ENCODE measurements at places on chromosomes 6 and 20.

GRCh38 chr6:78605909-78606446 is 261.4 kb upstream of the IRAK1BP1 start:
- DNase-seq, result no peak

DNA sequence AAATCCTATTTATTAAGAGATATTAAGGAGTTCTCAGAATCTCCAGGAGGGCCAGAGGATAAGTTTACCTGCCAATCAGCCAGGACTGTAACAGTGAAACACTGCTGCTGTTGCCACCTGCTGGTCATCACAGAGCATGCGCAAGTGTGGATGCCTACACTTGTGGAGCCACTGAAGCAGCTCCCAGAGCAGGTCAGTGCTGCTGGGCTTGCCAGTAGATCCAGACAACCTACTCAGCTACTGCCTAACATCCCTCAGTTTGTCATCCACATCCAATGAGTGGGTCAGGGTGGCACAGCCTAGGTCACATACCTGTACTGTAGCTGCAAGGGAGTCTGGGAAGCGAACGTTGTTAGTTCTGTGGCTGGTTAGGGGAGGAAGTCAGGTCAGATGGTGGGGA is 18.3 kb upstream of the NHSL1 start:
- DNase-seq, result peak; percentile 25

GRCh38 chr6:147560670-147561069 is 52.2 kb downstream of the SAMD5 start:
- no peak for DNase-seq

DNA sequence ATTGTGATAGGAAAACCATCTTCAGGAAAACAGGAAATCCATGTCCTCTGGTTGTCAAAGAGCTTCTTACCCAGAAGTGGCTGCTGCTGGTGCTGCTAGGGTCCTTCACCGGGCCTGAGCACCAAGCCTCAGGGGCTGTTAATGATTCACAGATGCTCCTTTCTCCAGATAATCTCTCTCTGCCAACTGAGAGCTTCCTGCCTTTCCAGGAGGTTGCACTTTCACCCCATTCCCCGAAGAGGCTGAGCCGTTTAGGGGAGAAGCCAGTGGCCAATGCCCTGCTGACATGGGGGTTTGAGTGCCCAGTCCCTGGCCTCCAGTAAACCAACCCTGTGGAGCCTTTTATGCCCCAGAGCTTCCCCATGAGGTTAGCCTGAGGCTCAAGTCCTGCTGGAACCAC is 122.4 kb downstream of the CBLN4 start:
- DNase-seq, result no peak

DNA sequence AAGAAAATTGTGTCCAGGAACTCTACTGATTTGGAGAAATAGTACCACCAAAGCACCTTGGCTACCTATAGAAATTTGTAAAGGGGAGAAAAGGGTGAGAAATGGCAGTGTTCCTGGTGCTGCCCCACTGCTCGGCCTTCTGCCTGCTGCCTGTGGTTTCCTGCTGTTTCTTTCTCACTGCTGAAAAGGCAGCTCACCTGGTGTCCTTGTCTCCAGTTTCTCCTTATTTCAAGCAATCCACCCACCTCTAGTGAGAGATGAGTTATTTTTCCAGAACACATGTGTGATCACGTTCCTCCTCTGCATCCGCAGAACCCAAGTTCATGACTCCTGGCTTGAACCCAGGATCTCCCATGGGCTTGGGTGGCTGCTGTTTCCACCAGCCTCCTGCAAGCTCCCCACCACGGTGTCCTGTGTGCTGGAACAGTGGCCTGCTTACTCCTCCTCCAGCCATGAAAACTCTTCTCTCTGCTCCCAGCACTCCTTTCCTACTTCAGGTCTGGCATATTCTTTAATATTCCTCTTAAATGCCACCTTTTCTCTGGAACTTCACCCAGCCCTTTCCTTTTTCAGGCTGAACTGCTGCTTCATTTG is 48.9 kb downstream of the ELOVL2 start:
- no peak for DNase-seq

GRCh38 chr6:20600831-20601230 is 66.6 kb downstream of the CDKAL1 start:
- no peak for DNase-seq

DNA sequence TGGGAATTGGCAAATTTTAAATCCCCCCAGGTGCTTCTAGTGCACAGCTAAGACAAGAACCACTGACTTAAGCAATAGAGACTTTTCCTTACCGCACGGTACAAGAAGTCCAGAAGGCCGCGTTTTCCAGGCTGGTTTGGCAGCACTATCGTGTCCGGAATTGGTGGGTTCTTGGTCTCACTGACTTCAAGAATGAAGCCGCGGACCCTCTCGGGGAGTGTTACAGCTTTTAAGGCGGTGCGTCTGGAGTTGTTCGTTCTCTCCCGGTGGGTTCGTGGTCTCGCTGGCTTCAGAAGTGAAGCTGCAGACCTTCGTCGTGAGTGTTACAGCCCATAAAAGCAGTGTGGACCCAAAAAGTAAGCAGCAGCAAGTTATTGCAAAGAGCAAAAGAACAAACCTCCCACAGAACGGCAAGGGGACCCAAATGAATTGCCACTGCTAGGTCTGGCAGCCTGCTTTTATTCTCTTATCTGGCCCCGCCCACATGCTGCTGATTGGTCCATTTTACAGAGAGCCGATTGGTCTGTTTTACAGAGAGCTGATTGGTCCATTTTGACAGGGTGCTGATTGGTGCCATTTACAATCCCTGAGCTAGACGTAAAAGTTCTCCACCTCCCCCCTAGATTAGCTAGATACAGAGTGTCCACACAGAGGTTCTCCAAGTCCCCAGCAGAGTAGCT is 264.5 kb downstream of the PREX1 start:
- no peak for DNase-seq

DNA sequence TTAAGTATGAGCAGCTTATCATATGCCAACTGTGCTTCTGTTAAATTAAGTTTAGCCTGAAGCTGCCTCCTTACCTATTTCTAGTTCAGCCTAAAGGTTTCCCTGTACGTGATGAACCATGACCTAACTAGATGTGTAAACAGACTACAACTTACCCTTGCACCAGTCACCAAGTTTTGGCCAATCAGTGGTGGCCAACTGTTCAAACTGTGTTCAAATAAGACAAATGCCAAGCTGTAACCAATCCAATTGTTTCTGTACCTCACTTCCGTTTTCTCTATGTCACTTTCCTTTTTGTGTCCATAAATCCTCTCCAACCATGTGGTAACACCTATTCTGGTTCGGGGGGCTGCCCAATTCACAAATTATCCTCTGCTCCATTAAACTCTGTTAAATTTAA is 6.0 kb upstream of the SLC2A10 start:
- no peak for DNase-seq

- DNase-seq, result no peak
These were observed 53.3 kb downstream of the TNFRSF21 start for GRCh38 chr6:47256361-47256760.

- DNase-seq, result peak; percentile 81
These were observed 40.5 kb downstream of the PIM1 start for GRCh38 chr6:37210313-37210968.

DNA sequence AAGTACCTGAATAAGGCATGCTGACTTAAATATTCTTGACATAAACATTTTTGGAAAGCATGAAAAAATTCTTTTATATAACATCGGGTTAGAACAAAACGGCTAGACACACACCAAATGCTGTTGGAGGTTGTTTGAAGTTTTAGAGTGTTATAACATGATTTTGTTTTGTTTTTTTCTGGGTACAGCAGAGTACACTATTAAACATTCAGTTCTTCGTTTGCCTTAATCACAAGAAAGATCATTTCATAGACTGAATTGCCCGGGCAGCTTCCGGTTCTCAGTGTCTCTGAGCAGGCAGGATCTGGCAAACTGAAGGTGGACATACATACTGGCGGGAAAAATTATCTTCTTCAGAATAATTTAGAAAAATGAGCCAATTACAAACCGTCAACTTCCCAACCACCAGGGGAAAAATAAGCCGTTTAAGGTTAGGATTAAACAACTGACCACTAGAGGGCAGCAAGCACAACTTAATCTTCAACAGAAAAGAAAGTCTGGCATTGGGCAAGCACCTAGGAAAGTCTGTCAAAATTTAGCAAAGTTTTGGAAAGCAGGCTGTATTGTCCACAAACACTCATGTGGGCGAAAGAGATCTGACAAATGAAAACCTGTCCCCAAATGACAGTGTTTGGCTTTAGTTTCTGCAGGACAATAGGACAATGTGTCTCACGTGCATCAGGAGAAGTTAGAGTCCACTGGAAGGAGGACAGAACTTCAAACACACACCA is 15.0 kb downstream of the ZNF217 start:
- DNase-seq, result no peak

GRCh38 chr6:5325173-5325572 is 63.9 kb downstream of the FARS2 start:
- no peak for DNase-seq

GRCh38 chr6:43724914-43725642 is 37.5 kb upstream of the MRPS18A start:
- peak; percentile 53 for DNase-seq

- peak; percentile 73 for DNase-seq
These were observed 7.3 kb downstream of the VWA7 start for GRCh38 chr6:31769684-31770371.

DNA sequence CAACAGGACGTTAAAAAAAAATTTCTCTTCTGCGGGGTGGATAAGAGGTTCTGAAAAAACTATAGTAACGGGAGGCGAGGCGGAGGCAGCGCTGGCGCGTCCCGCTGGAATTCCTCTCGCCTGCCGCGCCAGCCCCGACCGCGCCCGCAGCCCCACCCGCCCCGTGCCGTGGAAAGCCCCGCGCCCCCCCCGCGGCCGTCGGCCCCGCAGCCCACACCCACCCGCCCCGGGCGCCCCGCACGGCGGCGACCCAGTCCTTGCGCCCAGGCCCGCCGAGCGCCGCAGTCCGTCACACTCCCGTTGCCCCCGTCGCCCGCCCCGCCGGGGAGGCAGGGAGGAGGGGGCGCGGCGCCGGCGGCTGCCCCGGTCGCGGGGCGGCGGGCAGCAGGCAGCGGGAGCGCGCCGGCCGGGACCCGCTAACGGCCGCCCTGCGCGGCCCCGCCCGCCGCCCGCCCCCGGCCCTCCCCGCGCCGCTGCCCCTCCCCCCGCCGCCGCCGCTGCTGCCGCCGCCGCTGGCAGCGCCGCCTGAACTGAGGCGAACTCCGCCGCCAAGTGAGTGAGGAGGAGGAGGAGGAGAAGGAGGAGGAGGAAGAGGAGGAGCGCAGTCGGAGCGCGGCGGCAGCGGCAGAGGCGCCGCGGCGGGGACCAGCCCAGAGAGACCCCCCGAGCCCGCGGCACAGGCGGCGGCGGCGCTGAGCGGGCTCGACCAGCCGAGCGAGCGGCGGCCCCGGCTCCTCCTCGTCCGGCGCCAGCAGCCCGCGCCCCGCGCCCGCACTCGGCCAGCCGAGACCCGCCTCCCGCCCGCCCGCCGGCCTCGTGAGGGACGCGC is at the start of gene QKI:
TSS of gene QKI (plus strand) at position 602 of the 829 bp plus-strand sequence. CDS start 476 bp downstream, outside the sequence.
- DNase-seq, result peak; percentile 70

- no peak for DNase-seq
These were observed 55.1 kb downstream of the STAU1 start for GRCh38 chr20:49132995-49133478.

- DNase-seq, result no peak
These were observed 20.4 kb upstream of the BMP6 start for GRCh38 chr6:7705483-7705882.

- no peak for DNase-seq
These were observed 1.7 kb downstream of the STXBP5 start for GRCh38 chr6:147205690-147206600.

DNA sequence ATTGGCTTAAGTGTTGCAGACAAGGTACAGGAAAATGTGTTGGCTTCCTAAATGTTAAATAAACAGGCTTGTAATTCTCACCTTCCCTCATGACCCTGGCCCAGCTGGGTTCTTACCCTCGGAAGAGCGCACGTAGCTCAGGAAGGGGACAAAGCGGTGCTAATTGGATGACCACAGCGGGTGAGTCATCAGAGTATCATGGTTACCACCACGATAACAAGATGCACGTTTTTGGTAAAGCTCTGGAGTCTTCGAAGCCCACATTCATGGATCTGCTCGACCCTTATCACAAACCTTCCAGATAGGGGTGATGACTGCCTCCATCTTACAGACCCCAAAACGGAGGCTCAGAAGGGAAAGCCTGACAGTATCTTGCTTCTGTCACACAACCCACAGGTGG is 32.8 kb downstream of the APCDD1L start:
- no peak for DNase-seq

DNA sequence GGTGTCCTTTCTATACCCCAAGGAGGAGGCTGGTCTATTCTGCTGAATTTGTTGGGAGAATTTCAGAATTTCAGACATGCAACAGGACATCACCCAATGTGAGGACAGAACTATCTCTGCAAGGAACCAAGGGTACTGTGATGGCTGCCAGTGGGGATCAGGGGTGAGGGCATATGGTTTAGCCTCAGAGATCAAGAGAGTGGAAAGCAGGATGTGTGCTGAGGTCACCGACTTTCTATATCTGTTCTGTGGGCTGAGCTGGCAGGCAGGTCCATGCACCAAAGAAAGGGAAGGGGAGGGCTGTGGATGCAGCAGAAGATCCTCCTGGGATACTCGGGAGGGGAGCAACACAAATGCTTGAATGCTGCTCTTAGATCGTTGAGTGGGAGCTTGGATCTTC is 28.8 kb downstream of the MYT1 start:
- no peak for DNase-seq

DNA sequence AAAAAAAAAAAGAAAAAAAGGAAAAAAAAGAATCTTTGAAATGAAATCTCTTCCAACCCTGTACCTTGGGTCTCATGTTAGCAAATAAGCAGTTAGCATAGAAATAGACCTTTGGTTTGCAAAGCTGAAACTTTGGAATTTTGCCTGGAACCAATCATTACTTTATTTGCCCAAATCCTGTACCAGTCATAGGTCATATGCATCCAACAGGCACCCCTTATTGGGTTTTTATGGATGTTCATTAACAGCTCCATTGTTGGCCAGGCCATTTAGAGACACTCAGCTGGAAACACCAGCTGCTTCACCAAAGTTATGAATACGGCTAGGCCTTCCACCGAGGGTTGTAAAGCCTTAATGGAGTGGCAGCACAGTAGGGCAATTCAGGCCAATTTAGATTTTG is 53.0 kb downstream of the ALDH8A1 start:
- no peak for DNase-seq

- DNase-seq, result no peak
These were observed 31.8 kb downstream of the SLC24A3 start for GRCh38 chr20:19244291-19244690.

DNA sequence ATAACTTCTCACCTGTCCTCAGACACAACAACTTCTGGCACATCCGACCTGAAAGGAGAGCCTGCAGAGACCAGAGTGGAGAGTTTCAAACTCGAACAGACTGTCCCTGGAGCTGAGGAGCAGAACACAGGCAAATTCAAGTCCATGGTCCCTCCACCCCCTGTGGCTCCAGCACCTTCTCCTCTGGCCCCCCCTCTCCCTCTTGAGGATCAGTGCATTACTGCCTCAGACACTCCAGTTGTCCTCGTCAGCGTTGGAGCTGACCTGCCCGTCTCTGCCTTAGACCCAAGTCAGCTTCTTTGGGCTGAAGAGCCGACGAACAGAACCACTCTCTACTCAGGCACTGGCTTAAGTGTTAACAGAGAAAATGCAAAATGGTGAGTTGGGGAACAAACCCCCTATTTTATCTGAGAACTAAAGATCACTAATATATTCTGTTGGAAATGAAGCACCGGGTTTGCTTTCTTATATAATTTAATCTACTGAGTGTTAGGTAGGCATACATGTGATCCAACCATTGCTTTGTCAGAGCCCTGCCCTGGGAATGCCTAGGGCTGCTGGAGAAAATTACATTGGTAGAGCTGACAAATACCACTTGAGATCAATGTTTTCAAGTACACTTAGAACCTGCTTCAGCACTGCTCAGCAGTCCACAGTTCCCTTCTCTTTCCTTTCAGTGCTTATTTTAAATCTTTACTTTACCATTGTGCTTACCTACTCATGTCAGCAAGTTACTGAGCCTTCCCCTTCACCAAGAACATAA is 77.5 kb upstream of the LTV1 start:
- no peak for DNase-seq

Measured in stimulated activated CD4-positive, alpha-beta T cell treated with anti-CD3 and anti-CD28 coated beads, Interleukin-12 subunit alpha, Interleukin-12 subunit beta, amount 100 ng/mL, for 24 hours (primary cell).